CD8-positive, alpha-beta T cell (primary cell): ENCODE measurements at places on chromosomes 6 and 20.

- DNase-seq, result peak; percentile 69
These were observed 21.6 kb downstream of the LY86 start for GRCh38 chr6:6610031-6610591.

DNA sequence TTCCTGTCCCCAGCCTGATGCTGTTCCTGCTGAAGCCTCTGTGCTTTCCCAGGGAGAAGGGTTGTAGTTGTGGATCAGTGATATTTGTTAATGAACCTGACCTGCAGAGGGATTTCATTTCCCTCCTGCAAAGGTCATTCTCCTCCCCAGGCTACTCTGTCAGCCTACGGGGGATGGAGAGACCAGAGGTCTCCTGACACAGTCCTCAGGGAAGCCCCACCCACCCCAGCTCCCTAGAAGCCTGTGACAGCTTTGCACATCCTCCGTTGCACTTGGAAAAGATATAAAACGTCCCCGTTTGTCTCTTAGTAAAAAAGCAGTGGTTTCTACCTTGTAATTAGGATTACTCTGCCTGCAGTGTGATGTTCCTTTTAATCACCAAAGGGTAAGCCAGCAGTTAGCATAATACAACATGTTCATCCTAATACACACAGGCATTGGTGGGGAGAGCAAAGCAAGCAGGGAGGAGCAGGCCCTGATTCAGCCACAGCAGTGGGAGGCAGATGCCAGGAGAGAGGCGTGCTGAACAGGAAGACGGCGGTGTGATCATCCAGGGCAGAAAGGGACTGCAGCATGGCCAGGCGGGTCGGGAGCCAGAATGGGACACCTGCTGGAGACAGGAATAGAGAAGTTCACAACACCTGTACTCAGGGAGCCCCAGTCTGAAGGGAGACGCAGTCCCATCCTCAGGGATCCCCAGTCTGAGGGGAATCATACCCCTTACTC is 293.5 kb downstream of the LRFN2 start:
- DNase-seq, result no peak

GRCh38 chr6:63750400-63750799 is 114.8 kb downstream of the PHF3 start:
- no peak for DNase-seq

- DNase-seq, result peak; percentile 18
These were observed 650 bp upstream of the TTK start for GRCh38 chr6:80003826-80004172.

DNA sequence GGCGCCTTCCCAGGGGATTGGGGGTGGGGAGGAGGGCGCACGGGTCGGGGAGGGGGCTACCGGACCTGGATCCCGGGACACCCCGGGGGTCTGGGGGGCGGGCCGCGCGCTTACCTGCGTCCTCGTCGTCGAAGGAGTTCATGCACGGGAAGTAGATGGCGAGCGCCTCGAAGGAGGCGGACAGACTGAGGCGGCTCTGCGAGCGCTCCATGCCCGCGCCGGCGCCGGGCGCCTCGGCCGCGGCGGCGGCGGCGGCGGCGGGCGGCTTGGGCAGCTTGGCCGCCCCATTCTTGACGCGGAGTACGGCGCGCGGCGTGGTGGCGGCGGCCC is 320 bp downstream of the RIMS4 start:
- no peak for DNase-seq

GRCh38 chr6:17169291-17169690 is 67.4 kb downstream of the STMND1 start:
- DNase-seq, result no peak

DNA sequence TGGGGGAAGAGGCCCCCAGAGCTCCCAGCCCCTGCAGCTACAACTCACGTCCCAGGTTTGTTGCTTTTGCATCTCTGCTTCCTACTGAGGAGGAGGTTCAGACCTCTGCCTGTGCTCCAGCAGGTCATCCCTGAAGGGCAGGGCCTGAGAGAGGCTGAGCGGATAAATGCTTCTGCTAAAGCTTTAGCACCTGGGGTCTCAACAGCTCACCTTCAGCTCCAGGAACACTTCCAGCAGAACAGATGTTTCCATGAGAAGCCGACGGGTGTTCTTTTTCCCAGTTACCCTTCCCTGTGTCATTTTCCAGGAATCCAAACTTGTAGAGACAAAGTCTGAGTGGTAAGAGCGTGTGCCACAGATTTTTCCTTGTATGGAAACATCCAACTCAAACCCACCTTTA is 208.8 kb downstream of the TBC1D7 start:
- no peak for DNase-seq

- DNase-seq, result no peak
These were observed 354.4 kb downstream of the ZFAND3 start for GRCh38 chr6:38173909-38174308.

GRCh38 chr6:87574237-87574804 is 15.5 kb downstream of the RARS2 start:
- DNase-seq, result no peak

DNA sequence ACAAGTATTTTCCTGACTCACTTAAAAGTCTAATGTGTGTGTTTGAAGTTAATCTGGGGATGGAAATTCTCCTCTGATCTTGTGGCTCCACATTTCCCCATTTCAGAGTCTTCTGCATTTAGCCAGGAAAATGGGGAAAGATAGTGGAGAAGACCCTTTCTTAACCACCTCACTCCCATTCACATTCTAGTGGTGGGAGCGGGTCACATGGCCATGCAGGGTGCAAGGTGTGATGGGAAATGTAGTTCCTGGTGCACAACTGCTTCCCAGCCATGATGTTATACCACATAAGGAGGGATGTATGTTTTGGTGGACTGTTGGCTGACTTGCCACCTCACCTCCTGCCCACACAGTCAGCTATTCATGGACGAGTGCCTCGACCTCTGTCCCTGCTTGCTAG is 61.8 kb downstream of the BANF2 start:
- DNase-seq, result no peak

- no peak for DNase-seq
These were observed 144.3 kb upstream of the TENT5A start for GRCh38 chr6:81896525-81897503.

GRCh38 chr20:49865559-49865958 is 49.8 kb downstream of the SPATA2 start:
- DNase-seq, result no peak

DNA sequence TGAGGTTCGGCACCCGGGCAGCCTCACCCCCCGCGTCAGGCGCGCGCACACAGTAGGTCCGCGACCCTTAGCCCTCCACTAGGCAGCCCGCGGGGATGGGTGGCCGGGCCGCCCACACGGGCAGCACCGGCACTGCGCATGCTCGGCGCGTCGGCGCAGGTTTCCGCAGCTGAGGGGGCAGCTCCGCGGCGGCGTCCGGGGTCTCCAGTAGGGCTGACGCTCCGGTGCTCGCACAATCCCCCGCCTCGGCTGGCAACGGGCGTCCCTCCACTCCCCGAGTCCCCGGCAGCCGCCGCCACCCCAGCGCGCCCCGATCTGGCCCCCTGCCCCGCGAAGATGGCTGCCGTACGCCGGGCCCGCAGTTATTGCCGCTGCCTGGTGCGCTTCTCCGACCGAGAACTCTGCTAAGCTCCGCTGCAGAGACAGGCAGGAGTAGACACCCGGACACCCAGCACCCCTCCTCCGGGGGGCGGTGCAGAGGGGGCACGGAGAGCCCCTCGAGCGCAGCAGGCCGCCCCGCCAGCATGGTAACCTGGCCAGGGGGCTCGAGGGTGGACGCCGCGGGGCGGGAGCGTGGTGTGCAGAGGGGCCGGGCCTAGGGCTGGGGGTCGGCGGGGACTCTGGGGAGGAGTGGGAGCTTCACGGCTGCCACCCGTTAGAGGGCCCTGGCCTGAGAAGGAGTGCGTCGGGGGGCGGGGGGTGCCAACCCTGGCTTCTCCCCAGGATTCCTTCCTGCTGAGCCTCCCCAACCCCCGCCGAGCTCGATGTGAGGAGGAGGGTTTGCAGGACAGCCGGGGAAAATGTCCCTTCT is at the start of gene FBXO9:
Gene FBXO9, plus strand, starts transcription at position 139 of the 811 bp plus-strand sequence. Its CDS starts 386 bp downstream, at position 525.
- peak; percentile 49 for DNase-seq

- no peak for DNase-seq
These were observed 106.1 kb upstream of the GLP1R start for GRCh38 chr6:38942442-38942841.

DNA sequence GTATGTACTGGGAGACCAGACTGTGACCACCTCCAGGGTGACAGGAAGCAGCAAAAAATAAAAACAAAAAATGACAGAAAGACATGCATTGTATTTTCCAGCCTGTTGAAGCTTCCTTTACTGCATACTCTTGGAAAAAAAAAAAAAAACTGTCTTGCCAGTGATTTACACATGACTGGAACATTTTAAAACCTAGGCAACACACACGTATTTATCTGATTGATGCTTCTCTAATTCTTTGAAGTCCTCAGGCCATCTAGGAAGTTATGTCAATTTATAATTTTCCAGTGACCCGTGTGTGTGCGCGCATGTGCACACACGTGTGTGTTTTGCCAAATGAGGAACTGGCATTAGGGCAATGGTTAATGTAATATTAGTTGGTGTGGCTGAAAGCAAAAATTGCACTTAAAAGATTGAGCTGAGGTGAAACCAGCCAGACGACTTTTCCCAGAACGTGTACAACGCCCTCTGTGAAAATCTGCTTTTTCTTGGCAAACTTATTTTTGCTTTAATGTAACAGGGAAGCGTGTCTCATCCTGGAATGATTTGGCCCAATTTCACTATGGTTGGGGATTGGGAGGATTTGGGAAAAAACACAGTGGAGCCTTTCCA is 315.2 kb downstream of the TFAP2A start:
- no peak for DNase-seq

DNA sequence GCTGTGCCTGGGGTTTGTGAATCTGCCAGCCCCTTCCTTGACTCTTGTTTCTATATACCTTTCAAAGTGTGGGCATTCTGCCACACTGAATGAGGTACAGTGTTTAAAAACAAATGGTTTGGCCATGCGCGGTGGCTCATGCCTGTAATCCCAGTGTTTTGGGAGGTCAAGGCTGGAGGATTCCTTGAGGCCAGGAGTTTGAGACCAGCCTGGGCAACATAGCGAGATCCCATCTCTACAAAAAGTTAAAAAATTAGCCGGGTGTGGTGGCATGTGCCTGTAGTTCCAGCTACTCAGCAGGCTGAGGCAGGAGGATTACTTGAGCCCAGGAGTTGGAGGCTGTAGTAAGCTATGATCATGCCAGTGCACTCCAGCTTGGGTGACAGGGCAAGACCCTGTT is 5.8 kb downstream of the FAM83D start:
- DNase-seq, result no peak

DNA sequence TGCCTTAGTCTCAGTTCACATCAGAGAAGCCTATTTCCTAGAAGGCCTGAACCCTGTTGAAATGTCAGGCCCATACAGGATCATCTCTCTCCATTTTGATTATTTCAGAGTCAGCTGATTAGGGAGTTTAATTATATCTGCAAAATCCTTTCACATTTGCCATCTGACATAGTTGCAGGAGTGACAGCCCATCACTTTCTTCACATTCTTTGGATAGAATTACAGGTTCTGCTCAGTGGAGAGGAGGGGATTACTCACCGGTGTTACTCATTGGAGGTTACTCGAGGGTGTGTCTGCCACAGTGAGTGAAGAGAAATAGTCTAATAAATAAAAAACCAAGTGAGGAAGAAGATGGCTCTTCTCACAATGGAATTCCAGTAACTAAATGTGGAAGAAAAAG is 216.8 kb downstream of the TMEM242 start:
- DNase-seq, result no peak

- no peak for DNase-seq
These were observed 60.7 kb upstream of the SMLR1 start for GRCh38 chr6:130766239-130767144.

DNA sequence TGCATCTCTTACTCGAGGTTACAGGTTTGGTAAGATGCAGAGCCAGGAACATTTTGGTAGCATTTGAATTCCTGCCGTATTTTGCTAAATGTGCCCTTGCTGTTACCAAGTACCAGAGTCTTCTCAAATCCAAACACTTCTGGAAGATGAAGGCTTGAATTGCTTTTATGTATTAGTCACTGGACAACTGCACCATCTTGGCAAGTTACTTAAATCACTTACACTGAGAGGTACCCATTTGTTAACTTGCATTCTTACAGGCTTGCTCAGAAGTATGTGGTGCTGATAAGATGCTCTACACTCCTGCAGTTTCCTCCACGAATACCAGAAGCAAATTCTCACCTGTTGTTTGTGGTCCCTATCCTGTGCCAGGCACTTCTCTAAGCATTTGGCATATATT is 12.7 kb downstream of the IL22RA2 start:
- DNase-seq, result no peak

DNA sequence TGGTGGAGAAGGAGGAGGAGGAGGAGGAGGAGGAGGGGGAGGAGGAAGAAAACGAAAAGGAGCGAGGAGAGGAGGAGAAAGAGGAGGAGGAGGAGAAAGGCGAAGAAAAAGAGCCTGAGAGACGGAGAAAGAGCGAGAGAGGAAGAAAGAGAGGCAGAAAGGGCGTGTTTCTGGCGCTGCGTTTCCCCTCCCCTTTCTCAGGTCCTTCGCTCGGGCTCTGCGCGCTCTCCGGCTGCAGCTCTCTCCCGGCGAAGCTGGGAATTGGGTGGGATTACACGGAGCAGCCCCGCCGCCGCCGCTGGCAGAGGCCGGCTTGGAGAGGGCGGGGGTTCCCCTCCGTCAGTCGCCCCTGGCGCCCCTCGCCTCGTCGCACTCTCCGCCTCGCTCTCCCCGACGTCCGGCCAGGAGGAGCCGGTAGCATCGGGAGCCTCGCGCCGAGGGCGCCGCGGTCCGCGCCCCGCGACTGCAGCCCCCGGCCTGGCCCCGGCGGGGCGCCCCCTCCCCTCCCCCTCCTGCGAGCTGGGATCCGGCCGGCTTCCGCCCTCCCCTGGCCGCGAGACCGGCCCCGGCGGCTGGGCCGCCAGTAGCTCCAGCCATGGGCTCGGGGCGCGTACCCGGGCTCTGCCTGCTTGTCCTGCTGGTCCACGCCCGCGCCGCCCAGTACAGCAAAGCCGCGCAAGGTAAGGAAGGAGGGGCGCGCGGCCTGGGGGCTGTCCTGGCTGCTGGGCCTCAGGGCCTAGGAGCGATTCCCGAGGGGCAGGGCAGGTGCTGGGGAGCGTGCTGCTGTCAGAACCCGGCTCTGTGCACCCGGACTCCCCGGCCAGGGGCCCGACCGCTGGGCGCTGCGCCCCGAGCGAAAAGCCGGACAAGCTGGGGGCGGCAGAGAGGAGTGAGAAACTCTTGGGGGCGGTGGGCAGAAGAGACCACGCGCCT is at the start of gene SCUBE3:
Gene SCUBE3, plus strand, starts transcription at position 133 of the 933 bp plus-strand sequence. Its CDS starts 463 bp downstream, at position 596.
- DNase-seq, result no peak

GRCh38 chr6:13488896-13489237 is 1.5 kb upstream of the GFOD1 start:
- DNase-seq, result no peak

- DNase-seq, result no peak
These were observed 254.4 kb upstream of the PMEPA1 start for GRCh38 chr20:57964011-57964862.
